ENCODE measurements at places on chromosomes 13 and 19. TPM values are rescaled to one million over a fixed set of nuclear protein-coding genes. Genes with fewer than 3 reads are reported as not detected.

GRCh38 chr19:30649934-30650614, 277.9 kb downstream of the ZNF536 start:
- DNase-seq: peak; percentile 48

GRCh38 chr13:95233026-95233635, 68.1 kb downstream of the ABCC4 start:
- no peak for DNase-seq

DNA sequence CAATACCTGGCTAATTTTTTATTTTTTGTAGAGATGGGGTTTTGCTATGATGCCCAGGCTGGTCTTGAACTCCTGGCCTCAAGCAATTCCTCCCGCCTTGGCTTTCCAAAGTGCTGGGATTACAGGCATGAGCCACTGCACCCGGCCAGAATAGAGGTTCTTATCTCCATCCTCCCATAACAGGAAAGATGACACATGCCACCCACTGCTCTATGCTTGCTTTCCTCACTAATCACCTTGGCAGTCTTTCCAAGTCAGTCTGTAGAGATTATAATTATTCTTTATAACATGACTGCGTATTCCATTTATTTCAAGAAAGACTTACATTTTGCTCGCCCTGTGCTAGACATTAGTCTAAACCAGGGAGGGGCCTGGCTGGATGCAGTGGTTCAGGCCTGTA, 6.7 kb downstream of the VAV1 start:
- no peak for DNase-seq

GRCh38 chr19:18992696-18993095, 40.6 kb downstream of the SUGP2 start:
- no peak for DNase-seq

DNA sequence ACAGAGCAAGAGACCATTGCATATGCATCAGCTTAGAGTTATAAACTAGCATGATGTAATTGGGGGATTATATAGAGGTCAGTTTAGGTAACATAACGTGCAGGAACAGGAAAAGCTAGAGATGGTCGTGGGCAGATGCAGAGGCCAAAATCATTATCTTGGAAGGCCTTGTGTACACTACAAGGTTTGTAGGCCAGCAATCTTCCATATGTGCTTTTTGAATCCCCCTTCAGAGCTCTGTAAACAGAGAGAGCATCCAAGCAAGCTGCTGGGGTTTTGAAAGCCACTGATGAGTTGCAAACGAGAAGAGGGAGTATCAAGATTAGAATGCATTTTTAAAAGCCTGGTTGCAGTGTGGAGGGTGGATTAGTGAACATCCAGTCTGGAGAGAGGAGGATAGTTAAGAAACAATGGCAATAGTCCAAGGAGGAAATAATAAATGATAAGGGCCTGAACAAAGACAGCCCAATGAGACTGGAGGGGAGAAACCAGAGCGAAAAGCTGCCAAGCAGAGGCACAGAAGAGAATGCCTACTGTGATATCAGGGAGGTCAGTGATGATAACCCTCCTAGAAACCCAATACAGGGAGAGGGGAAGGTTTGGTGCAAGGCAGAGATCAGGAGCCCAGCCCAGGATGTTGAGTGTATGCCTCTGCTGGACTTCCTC, 109.6 kb downstream of the ZAR1L start:
- DNase-seq: peak; percentile 50

- peak; percentile 30 for DNase-seq
Measured at GRCh38 chr19:41264581-41265394, 616 bp downstream of the HNRNPUL1 start.

DNA sequence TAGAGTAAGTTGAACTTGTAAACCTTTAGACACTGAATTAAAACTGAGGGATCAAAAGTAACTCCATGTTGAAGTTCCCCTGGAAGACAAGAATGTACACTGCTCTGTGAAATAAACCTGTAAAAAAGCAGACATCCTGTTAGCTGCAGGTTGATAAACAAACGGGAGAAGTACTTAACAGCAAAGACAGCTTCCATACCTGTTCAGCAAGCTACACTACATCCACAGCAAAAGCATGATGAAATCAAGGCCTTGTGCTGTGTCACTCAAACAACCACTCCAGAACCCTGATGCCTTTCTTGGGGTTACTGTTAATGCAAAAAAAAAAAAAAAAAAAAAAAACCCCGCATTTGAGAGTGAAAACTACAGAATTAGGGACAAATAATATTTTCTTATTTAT, 20.8 kb downstream of the ANKRD10 start:
- no peak for DNase-seq

- DNase-seq: no peak
Measured at GRCh38 chr19:37809366-37809765, 30.0 kb upstream of the ZNF573 start.

The LILRB2 gene
- total RNA-seq: not detected

The PGLYRP1 gene
- not detected for total RNA-seq

The PHLDB3 gene
- total RNA-seq: 12.0 TPM

The BCL3 gene
- total RNA-seq: 24.0 TPM

The TSKS gene
- not detected for total RNA-seq

The GPR180 gene
- 8.9 TPM for total RNA-seq

The COL4A2 gene
- 792 TPM for total RNA-seq
